ENCODE measurements at places on chromosomes 2 and 18. TPM values are rescaled to one million over a fixed set of nuclear protein-coding genes. Genes with fewer than 3 reads are reported as not detected.
A peak's percentile ranks its signal among the peaks of the same experiment; 100 is the strongest.

- peak; percentile 16 for DNase-seq
Observed at GRCh38 chr18:23422751-23423418, 30.2 kb upstream of the RIOK3 start.

DNA sequence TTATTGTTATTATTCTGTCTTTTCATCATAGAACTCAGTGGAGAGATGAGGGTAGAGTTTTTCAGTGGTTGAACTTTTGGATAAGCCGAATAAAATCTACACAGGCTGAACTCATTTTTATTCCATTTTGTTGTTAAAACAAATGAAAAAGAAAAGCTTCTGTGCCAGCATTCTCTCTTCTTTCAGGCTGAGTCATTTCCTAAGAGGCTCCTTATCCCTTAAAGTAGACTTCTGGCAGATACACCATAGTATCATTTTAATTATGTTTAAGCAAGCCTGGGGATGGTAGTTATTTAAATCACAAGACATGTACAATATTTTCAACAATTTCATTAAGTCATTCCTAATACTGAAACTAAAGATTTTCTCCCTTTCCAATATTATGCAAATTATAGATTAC, 1364.0 kb upstream of the NRXN1 start:
- DNase-seq: peak; percentile 77

DNA sequence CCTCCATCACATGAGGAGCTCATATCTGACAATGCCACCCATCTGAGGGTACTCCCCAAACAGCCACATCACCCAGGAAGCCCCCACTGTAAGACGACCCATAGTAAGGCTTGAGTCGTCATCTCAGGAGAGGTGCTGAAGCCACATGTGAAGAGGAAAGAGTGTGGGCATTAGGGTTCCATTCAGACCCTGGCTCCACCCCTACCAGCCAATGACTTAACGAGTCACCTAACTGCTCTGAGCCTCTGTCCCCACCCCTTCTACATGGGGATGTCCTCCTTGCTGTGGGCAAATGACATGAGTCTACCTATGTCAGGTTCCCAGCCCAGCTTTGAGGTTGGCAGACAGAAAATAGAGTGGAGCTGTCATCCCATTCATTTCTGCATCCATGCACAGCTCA, 46.3 kb downstream of the C1QL2 start:
- no peak for DNase-seq

GRCh38 chr18:57624988-57625387, 3.4 kb upstream of the NARS1 start:
- peak; percentile 52 for DNase-seq

- no peak for DNase-seq
Observed at GRCh38 chr2:85303780-85304531, 23.8 kb downstream of the TGOLN2 start.

GRCh38 chr2:45438872-45439665, 172.0 kb downstream of the SRBD1 start:
- DNase-seq: no peak

DNA sequence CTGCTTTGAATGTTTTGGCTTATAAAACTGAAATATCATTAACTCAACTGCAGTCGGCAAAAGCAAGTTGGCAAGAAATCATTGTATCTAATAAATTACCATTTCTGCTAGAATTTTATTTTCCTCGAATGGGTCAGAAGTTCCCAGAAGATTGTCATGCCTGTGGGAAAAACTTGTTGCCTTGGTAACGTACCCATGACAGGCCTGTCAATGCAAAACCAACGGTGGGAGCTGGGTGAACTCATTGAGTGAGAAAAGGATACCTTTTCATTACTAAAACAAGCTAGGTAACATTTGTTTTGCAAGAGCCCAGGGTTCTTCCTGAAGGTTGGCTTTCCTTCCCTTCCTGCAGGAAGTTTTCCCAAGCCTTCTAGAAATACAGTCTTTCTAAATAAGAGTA, 9.5 kb downstream of the PLB1 start:
- DNase-seq: no peak

- peak; percentile 9 for DNase-seq
Observed at GRCh38 chr18:13611601-13612195, 114.7 kb downstream of the FAM210A start.

DNA sequence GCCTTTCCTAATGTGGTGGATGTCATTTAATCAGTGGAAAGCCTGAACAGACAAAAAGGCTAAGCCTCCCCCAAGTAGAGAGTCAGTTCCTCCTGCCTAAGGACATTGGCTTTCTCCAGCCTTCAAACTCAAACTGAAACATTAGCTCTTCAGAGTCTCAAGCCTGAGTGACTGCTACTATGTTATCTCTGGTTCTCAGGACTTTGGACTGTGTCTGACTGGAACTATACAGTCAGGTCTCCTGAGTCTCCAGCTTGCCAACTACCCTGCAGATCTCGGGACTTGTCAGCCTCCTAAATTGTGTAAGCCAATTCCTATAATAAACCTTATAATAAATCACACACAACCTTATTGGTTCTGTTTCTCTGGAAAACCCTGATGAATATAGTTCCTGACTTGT, 12.6 kb downstream of the HYCC2 start:
- DNase-seq: no peak

- DNase-seq: peak; percentile 47
Observed at GRCh38 chr2:172288603-172289002, 138.8 kb upstream of the ITGA6 start.

- no peak for DNase-seq
Observed at GRCh38 chr2:1636791-1637415, 107.4 kb downstream of the PXDN start.

COL6A3 gene
- total RNA-seq: 1,501 TPM

PRKAG3 gene
- total RNA-seq: not detected

KDM3A gene
- total RNA-seq: 35.8 TPM

ADAM23 gene
- total RNA-seq: 3.9 TPM

CCDC141 gene
- not detected for total RNA-seq

CFAP221 gene
- total RNA-seq: not detected

AGXT gene
- not detected for total RNA-seq
